ENCODE measurements at places on chromosomes 7 and 10. TPM values are rescaled to one million over a fixed set of nuclear protein-coding genes. Genes with fewer than 3 reads are reported as not detected.

Gene DNAJC12
- total RNA-seq: 7.0 TPM

Gene MMD2
- not detected for total RNA-seq

Gene CRYGN
- not detected for total RNA-seq

Gene APBB1IP
- 66.4 TPM for total RNA-seq

Gene NUDT13
- total RNA-seq: 2.2 TPM

Gene CD36
- not detected for total RNA-seq

Gene CSGALNACT2
- total RNA-seq: 19.5 TPM

GRCh38 chr10:112092519-112092918, 91.0 kb downstream of the GPAM start:
- DNase-seq: no peak

DNA sequence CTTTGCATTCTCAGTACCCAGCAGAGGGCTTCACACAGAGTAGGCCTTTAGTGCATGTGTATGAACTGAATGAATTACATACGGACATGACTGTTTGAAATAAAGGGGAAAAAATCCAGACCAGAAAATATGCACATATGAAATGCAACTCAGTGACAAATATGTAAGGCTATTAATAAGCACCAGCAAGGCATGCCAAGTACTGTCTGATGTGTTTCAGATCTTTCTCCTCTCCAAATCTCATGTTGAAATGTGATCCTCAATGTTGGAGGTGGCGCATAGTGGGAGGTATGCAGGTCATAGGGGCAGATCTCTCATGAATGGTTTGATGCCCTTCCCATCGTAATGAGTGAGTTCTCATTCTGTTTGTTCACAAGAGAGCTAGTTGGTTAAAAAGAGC, 87.3 kb upstream of the TOMM7 start:
- no peak for DNase-seq

- peak; percentile 54 for DNase-seq
Measured at GRCh38 chr7:75639071-75639885, 99.5 kb downstream of the HIP1 start.

DNA sequence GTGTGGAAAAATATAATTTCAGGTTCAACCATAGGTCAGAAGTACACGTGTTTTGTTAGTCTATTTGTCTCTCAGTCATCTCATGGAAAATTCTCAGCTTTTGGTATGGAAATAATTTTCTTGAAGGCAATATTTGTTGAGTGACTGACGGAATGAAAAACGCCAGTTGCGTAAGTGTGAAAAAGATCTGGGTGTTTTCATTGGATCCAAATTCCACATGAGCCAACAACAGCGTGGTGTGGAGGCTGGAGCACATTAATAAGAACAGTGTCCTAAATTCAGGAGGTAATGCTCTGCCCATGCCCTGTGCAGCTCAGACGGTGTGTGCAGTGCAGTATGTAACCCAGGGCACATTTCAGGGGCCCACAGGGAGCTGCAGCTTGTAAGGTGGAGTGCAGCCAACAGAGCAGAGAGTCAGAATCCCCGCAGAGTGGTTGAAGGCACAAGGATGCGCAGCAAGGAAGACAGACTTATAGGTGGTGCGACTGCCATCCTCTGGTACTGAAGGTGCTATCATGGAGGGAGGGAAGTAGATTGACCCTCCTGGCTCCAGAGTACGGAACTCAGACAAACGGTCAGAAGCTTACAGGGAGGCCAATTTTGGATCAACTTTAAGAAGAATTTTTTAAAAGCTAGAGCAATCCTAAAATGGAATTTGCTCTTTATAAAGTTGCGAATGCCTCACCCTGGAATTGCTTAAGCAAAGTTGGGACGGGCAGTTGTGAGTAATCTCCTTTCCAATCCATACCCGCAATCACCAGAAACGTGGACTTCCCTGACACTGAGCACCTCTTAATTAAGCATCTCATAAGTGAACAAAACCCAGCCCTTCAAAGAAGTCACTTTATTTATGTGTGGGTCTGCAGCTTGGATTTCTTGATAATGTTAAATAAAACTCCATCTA, 38.0 kb downstream of the EGFR start:
- no peak for DNase-seq

GRCh38 chr7:106553446-106553836, 107.5 kb downstream of the CCDC71L start:
- no peak for DNase-seq

GRCh38 chr7:26379711-26380110, 88.0 kb downstream of the SNX10 start:
- DNase-seq: no peak

GRCh38 chr7:34373940-34374339, 284.1 kb upstream of the NPSR1 start:
- DNase-seq: no peak

GRCh38 chr7:71251706-71252105, 119.8 kb downstream of the GALNT17 start:
- DNase-seq: no peak

GRCh38 chr10:68047554-68048327, 27.3 kb downstream of the HERC4 start:
- DNase-seq: no peak

DNA sequence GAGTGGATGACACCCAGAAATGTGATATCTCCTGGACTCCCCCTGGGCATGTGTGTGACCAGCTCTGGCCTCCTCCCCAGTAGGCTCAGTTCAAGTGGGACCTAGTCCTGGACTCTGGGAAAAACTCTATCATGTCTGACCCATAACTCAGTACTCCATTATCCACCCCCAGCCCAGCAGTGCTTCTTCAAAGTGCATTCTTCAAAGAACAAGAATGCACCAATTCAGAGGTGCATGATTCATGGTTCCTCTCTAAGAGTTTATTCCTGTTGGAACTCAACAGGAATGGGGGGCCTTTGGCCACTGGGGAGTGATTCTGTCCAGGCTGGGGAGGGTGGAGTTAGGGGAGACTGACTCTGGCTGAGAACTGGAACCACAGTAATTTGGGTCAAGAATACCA, 173.6 kb upstream of the CXCL12 start:
- no peak for DNase-seq

- DNase-seq: no peak
Measured at GRCh38 chr10:87918254-87918859, 54.9 kb downstream of the PTEN start.

DNA sequence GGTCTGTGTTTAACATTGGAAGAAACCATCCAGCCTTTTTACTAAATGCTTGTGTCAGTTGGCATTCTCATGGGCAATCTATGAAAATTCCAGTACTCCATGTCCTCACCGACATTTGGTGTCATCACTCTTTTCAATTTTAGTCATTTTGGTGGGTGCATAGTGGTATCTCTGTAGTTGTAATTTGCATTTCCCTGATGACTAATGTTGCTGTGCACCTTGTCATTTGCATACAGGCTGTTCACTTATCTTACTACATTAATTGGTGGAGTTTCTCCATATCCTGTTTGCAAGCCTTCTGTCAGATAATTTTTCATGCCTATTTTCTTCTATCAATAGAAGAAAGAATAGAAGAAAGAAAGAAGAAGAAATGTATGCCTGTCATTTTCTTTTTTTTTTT, 73.7 kb downstream of the PLPP4 start:
- DNase-seq: no peak

GRCh38 chr7:140586516-140586915, 54.1 kb downstream of the DENND2A start:
- DNase-seq: no peak
